ENCODE measurements at places on chromosomes 7 and 10. TPM values are rescaled to one million over a fixed set of nuclear protein-coding genes. Genes with fewer than 3 reads are reported as not detected.

DNA sequence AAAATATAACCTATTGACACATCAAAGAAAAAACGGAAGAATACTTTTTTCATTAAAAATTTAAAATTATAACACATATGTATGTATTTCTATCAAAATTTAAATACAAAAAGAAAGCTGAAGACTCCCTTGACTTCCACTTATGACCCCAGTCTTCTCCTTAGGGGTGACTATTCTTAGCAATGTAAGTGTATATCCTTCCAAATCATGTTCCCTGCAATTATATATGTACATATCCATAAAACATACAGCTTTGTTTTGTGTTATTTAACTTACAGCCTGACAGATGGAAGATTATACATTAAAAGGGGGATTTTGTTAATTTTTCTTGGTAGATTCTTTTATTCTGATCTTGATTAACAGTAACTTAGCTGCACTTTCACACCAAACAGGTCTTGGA lies 9.1 kb downstream of the GLUD1 start:
- no peak for DNase-seq

TPST1 gene
- 16.4 TPM for total RNA-seq

DNA sequence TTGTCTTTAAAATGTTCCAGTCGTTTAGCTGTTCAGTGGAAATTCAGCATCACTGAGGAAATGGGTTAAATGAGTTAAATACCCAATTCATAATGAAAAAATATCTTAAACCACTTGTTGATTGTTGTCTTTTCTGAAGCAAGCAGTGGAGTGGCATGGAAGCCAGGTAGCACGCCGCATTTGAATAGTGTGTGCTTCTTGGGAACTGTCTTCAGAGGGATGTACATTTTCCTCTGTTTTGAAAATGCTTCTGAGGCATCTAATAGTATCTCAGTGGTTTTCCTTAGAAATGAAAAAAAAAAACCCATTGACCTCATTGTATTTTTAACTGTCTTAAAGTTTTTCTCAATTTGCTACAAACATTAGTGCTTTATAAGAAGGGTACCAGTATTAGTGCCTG lies 28.1 kb downstream of the C10orf53 start:
- no peak for DNase-seq

DNA sequence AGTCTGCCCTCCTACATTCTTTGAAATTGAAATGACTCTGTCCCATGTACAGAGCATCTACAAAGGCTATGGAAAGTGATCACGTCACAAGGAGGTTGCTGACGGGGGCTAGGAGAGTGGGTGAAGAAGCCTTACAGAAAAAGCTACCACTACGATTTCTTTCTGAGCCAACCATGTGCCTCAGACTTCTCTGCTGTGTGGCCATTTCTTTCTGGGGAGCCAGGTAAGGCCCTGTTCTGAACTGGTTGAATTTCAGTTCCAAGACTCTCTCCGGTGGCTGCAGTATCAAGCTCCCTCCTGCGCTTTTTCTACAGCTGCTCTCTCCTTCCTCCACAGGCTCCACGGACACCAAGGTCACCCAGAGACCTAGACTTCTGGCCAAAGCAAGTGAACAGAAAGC lies 112.5 kb upstream of the PRSS1 start:
- DNase-seq = no peak

GRCh38 chr10:61211468-61211867 lies 241.7 kb downstream of the TMEM26 start:
- DNase-seq = no peak

GRCh38 chr10:29949411-29950011 lies 109.9 kb downstream of the JCAD start:
- DNase-seq = no peak

DNA sequence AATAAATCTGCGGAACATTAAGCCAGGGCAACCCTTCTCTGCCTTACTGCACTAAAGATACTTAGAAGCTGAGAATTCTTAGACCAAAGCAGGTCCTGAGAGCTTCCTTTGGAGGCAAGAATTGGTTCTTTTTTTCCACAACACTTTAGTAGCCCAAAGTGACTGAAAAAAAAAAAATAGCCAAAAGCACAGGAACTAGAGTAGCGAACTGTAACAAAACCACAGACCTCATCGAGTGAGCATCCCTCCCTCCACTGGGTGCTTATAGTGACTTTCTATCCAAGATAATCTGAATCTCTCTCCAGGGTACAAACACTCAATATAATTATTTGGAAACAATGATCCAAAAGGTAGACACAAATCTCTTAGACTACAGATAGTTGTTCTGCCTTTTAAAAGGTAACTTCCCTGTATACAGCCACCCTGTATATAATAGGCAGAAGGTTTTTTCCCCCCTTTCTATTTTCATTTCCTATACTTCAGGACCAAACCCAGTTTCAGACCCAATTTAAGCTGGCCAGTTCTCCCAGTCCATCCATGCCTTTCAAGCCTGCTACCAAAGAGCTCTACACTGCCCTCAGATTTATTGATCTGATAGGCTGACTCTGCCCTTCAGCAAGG lies 31.6 kb upstream of the KCNIP2 start:
- DNase-seq = no peak

GIMAP4 gene
- 16.1 TPM for total RNA-seq

DNAJB9 gene
- 63.5 TPM for total RNA-seq

GRCh38 chr10:132612571-132613504 lies 75.3 kb downstream of the INPP5A start:
- no peak for DNase-seq

GRCh38 chr7:128835231-128835751 lies 5.1 kb downstream of the FLNC start:
- DNase-seq = no peak

GRCh38 chr7:127650847-127651555 lies 993 bp upstream of the SND1 start:
- no peak for DNase-seq

GRM8 gene
- total RNA-seq = not detected

PLEKHA1 gene
- total RNA-seq = 27.0 TPM

DNA sequence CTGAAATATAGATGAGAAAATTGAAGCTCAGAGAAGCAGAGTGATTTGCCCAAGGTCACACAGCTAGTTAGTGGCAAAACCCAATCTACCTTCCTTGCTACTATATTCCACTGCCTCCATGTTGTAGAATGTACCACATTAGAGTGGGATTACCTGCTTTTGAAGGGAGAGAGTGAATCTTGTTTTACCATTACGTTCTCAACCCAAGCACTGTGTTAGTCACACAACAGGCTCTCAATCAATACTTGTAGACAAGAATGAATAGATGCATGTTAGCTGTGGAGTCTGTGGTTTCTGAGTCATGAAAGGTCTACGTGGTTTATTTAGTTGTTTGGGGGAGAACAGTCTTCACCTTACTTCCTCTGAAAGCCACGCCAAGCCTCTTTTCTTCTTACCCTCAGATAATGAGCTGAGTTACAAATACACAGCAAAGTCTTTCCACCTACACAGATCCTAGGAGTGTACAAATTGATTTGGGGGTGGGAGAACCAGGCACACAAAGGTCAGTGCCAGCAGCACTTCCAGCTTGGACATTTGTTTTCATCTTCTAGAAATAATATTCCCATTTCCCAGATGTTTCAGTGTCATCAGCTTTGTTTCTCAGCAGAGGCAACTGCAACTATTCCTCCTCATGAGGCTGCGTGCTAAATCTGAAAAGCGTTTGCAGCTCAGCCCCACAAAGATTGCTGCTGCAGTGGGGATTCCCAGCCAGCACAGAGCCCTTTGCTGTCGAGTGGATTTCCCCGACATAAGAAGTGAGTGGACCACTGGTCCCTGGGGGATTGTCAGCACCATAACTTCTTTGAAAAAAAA lies 71.5 kb upstream of the ADO start:
- DNase-seq = no peak

OAT gene
- 62.4 TPM for total RNA-seq

- DNase-seq = no peak
These were observed 225.5 kb downstream of the SFMBT2 start for GRCh38 chr10:7185367-7185690.
